Stimulated activated CD8-positive, alpha-beta memory T cell treated with anti-CD3 and anti-CD28 coated beads, Interleukin-4, amount 100 ng/mL, for 4 hours (primary cell): ENCODE measurements at places on chromosomes 7 and 10.

- no peak for DNase-seq
Measured at GRCh38 chr7:151131592-151132293, 35.8 kb downstream of the GBX1 start.

DNA sequence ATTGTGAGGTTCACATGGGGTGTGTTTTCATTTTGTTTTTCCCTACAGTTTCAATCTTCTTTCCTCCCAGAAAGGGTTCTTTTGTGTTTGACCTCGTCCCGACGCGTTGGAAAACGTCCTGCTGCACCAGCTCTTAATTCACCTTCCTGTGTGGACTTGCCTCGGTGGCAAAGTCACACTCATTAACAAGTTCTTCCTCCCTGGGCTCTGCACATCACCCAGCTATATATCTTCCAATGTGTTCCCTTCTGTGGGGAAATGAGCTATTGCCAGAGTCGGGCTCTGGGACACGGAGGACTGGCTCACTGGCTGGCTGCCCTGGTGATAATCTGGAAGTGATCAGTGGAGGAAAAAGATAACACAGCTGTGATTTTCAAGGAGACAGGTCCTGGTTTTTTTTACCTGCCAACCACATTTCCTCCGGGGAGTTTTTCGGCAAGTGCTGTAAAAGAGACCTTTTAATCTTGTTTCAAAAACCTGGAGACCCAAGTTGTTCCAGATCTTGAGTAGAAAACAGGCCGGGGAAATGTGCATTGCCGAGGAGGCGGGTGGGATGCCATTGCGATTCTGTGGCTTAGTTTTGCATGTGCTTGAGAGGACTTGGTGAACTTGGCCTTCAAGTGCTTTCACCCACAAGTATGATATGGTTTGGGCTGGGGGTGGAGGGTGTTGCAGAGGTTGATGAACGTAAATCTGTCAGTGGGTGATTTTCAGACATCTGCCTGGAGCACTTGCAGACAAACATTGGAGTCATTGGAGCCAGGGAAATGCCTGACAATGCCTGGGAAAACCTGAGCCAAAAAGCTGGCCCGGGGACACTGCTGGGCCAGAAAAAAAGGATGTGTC is 96.5 kb upstream of the CREB5 start:
- DNase-seq = no peak

DNA sequence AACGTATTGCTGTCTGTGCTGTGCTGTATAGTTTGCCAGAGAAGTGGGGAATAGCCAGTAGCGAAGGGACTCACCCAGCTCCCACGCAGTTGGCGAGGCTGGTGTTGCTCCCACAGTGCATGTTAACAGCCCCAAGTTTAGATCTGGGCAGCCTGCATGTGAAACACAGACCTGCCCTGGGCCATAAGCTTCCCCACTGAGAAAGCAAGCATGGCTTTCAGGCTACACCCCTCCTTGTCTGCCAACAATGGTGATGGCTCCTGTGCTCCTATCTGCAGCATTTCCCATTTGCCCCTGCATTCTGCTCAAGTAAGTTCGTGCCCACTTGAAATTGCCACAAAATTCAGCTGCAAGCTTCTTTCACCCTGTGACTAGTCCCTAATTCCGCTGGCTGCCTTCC is 57.5 kb downstream of the IPMK start:
- no peak for DNase-seq

DNA sequence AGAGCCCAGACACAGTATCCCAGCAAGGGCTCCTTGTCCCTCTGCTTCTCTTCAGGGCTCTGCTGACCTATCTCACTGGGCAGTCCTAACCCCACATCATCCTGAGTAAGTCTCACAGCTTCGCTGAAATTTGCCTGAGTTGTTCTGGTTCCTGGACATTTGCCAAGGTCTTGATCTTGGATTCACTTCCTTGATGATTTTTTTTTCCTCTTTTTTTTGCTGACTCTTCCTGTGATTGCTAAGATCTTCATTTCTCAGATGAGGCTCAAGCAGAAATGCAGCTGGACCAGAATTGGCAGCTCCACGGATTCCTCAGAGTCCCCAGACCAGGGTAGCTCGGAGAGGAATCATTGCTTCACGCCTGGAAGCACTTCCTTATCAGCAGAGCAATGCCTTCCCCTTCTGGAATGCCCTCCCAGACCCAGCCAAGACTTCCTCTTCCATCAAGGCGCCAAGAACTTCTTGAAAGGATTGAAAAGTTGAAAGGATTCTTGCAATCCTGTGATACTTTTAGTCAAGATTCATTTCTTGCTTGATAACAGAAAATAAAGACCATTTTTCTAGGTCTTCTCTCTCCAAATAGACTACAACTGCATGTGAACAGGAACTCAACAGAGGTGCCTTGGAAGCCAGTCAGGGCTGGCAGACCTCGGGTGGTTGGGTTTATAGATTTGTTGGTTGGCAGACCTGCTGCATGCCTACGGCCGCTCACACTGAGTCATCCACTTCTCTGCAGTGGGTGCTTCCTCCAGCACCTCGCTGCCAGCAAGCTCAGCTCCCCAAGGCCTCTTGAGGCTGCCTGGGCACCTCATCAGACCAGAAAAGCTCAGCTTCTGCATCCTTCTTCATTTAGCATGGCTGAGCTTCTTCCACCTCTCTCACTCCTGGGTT is 8.8 kb upstream of the AFAP1L2 start:
- no peak for DNase-seq

DNA sequence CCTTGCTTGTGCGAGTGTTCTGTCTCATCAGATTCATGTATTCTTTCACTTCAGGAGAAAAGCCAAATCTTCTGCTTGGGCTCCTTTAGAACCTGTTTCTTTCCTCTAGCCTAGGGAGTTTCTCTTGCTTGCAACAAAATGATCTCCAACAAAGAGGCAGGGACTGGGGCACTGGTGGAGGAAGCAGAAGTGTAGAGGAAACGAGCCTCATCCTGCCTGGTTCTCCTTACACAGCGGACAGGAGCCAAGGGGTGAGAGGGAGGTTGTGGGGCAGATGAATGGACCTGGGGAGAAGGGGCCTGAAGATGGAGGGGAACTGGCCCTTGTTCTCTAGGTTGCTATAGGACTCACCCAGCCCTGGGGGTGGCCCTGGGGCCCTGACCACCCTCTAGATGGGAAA is 141.1 kb downstream of the PKD1L1 start:
- no peak for DNase-seq

DNA sequence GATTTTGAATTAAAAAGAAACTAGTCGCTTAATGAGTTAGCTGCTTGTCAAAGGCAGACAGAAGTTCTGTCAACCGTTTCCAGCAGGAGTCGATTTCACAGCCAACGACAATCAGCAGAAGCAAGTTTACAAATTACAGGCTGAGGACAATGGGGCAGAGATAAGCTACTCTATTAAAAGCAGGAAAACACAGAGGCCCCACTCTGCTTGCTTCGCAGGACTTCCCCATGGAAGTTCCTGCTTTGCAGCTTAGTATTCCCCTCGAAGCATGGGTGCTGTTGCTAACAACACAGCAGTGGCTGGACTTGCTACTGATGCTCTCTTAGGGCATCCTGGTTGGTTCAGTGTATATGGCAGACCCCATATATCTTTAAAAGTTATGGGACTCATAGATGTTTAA is 50.8 kb upstream of the KLF6 start:
- DNase-seq = no peak

DNA sequence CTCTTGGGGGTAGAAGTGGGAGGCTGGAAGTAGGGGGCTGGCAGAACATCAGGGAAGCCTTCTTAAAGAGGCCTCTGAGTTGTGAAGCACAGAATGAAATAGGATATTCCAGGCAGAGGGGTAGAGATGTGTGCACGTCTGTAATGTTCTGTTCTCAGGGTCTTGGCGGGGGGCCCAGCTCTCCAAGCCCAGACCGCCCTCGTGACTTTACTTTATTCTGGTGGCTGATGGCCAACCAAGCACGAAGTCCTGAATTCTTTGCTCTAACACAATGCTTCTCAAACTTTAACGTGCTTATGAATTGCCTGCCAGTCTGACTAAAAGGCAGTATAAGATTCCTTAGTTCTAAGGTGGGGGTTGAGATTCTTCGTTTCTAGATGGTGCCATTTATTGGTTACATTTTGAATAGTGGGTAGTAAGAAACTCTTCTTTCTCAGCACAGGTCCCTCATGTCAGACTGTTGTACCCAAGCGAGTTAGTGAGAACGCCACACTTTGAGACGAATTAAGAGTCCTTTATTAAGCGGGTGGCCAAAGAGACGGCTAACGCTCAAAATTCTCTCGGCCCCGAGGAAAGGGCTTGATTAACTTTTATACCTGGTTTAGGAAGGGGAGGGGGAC is 8.2 kb downstream of the PRXL2A start:
- DNase-seq = no peak

DNA sequence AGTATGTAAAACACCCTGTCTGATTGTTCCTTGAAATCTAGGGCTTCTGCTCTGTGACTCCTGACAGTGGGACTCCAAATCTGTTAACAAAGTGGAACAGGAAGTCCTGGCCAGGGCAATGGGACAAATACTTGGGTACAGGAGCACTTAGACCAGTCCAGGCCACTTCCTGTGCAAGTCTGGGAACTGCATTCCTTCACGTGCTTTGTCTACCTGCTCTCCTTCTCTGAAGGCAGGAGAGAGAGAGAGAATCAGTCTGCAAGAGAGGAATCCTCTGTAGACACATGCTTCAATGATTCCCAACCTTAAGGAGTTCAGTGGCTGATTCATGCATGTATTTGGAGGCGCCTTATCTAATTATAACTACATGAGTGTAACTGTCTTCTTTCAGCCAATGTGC is 530.2 kb downstream of the GATA3 start:
- no peak for DNase-seq

GRCh38 chr7:178444-178843 is 13.9 kb upstream of the FAM20C start:
- no peak for DNase-seq

DNA sequence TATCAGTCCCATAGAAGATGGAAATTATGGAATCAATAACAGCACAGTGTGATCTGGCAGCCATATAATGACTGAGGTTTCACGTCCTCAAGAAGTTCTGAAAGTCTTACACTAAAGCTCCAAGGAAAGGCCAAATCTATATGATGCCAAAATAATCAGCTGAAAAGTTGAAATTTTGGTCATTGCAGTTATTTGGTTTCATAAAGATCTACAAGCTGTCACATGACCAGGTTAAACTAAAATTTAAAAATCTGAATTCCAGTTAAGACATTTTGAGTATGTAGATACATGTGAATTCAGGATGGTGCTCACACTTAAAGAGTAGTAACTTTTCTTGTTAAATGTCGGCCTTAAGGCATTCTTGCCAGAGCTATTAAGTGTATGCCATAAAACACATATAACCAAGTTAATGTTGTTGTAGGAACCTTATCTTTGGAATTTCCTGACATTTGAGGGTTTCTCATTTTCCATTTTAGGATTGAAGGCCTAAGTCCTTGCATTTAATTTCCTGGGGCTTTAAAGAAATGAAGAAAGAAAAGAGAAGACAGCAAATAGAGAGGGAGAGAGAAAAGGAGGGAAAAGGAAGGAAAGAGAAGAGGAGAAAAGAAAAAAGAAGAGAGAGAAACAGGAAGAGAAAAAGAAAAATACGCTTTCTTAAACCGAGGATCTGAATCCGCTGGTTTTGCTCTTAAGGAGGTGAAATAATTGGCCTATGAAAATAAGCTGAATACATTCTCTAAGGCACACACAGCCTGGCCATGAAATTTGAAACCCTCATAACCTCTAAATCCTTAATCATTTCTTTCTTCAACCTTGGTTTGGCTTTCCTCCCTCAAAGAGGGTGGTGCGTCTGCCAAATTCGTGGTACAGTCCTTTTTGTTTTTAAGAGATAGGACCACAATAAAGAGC is 43.8 kb downstream of the DENND2A start:
- no peak for DNase-seq

DNA sequence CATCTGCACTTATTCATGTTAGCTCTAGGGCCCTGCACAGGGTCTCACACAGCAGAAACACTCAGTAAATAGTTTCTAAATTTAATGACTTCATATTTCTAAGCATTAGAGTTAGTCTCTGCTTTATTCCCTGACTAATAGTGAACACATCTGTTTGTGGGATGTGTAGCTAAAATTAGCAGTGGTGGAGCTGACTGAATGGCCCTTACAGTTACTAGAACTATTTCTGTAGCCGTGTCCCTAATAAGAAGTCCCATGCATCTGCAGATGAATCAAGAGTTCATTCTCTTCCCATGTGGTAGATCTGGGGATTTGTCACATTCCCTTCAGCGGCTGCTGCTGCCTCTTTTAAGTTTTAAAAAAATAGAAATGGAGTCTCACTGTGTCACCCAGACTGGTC is 11.7 kb downstream of the MAP3K8 start:
- no peak for DNase-seq

DNA sequence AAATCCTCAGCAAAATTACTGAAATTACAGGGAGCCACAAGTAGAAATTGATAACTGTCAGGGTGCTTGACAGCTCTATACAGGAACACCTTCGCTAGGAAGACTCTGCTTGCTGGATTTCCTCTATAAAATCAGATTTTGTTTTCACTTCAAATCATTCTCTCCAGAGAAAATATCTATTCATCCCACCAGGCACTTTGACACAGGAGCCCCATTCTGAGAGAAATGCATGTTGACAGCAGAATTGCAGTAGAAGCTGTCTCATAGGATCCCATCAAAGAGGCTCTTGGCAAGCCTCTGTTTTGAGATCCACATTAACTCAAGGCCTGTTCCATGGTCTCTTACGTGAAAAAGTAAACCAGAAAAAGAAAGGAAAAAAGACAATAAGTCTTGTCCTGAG is 116.8 kb downstream of the PDE1C start:
- DNase-seq = no peak

DNA sequence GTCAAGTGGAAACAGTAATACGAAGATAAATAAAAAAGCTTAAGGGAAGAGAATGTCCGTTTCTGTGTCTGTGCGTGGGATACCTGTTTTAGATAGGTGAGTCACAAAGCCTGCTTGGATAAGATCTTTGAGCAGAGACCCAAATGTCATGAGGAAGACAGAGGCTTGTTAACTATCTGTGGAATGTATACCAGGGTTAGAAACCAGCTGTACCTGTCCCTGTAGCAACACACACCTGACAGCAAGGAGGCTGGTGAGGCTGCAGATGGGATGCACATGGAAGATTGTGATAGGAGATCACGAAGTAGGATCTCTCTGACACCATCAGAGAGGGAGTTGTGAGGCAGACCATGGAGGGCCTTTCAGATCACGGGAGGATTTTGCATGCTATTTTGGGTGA is 105.3 kb downstream of the ARHGAP21 start:
- DNase-seq = no peak

- no peak for DNase-seq
Measured at GRCh38 chr7:43726466-43726865, 2.9 kb downstream of the COA1 start.

- no peak for DNase-seq
Measured at GRCh38 chr10:128092454-128092853, 33.8 kb downstream of the MKI67 start.
